ENCODE measurements at places on chromosomes 1 and 21. TPM values are rescaled to one million over a fixed set of nuclear protein-coding genes. Genes with fewer than 3 reads are reported as not detected.

DNA sequence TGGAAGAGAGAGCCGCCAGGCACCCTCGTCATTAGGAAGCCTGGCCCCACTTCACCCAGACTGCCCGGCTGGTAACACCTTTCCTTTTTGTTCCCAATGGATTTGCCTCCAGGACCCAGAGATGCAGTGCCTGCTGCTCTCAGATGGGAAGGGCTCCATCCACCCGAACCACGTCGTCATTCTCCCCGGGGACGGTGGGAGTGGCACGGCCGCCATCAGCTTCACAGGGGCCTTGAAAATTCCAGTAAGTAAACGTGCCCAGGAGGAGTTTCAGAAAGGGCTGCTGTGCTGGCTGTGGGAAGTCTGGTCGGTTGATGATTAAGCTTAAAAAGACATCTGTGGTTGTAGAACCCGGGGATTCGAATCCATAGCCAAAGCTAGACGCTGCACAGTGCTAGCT is 45.2 kb downstream of the SLC37A1 start:
- DNase-seq, result no peak
- no peaks in the 10 kb centered on the region for H3K4me1 ChIP-seq
- peaks cover 26% of the 10 kb centered on the region for H3K36me3 ChIP-seq

GRCh38 chr1:35454616-35455015 is 102.6 kb downstream of the KIAA0319L start:
- no peak overlapping the region for H3K4me3 ChIP-seq
- no peaks in the 10 kb centered on the region for H3K27me3 ChIP-seq
- no peak overlapping the region for H3K27ac ChIP-seq
- DNase-seq, result no peak
- peaks cover 14% of the 10 kb centered on the region for H3K4me1 ChIP-seq
- H3K36me3 ChIP-seq, result peaks cover 19% of the 10 kb centered on the region

DNA sequence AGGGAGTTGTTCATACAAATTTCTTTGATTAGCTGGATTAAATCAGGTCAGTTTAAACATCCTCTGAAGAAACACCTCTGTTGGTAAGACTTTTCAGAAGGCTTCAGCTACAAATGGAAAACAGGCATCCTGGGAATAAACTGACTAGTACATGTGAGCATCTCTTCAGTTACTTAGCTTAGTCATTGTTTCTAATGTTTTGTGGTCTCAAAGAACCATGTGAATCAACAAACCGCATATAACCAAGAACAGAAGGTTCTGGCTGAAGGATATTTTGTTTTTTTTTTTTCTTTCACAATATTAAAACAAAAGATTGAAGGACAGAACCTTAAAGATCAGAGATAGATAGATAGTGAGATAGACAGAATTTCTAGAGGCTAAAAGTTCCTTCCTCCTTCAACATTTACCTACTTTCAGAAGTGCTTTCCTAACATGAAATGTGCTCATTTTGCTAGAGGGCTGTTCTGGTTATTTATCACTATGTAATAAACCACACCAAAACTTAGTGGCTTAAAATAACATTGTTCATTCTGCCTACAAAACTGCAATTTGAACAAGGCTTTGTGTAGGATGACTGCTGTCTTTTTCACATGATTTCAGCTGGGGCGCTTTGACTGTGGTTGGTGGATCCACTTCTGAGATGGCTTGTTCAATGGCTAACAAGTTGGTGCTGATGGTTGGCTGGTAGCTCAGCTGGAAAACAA is 119.8 kb upstream of the PTGFR start:
- no peak overlapping the region for H3K27ac ChIP-seq
- no peak overlapping the region for H3K4me3 ChIP-seq
- no peaks in the 10 kb centered on the region for H3K36me3 ChIP-seq
- H3K27me3 ChIP-seq, result no peaks in the 10 kb centered on the region

Gene BGLAP
- total RNA-seq, result 2.8 TPM

DNA sequence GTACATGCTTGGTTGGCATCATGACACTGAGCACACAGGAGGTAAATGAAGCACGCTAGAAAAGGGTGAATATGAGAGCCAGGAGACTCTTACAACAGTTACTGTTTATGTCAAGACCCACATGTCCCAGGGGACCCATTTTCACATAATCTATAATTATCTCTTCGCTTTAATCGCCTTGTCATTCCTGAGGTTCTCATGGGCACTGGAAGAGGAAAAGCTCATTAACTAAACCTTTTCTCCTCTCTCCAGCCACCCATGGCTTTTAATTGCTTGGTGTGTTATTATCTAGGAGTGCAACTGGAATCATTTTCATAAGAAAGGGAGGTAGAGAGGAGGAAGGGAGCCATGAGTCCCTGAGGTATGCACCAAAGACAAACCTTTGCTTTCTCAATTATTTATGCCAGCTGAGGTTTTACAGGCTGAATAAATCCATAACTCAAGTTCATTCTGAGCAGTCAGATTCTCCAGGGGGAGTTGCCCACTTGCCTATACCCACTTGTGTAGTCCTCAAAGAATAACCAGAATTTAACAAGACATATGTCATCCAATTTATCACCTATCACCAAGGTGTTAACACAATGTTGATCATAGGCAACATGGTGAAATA is 77.4 kb downstream of the ACBD6 start:
- no peak overlapping the region for H3K4me3 ChIP-seq
- H3K36me3 ChIP-seq, result peaks cover 19% of the 10 kb centered on the region
- H3K27ac ChIP-seq, result no peak overlapping the region
- no peaks in the 10 kb centered on the region for H3K27me3 ChIP-seq

GRCh38 chr1:41536361-41536802 is 51.9 kb upstream of the EDN2 start:
- no peak for DNase-seq
- no peak overlapping the region for H3K27ac ChIP-seq
- H3K4me1 ChIP-seq, result peaks cover 2% of the 10 kb centered on the region
- no peak overlapping the region for H3K4me3 ChIP-seq

Gene SLC50A1
- total RNA-seq, result 37.5 TPM

DNA sequence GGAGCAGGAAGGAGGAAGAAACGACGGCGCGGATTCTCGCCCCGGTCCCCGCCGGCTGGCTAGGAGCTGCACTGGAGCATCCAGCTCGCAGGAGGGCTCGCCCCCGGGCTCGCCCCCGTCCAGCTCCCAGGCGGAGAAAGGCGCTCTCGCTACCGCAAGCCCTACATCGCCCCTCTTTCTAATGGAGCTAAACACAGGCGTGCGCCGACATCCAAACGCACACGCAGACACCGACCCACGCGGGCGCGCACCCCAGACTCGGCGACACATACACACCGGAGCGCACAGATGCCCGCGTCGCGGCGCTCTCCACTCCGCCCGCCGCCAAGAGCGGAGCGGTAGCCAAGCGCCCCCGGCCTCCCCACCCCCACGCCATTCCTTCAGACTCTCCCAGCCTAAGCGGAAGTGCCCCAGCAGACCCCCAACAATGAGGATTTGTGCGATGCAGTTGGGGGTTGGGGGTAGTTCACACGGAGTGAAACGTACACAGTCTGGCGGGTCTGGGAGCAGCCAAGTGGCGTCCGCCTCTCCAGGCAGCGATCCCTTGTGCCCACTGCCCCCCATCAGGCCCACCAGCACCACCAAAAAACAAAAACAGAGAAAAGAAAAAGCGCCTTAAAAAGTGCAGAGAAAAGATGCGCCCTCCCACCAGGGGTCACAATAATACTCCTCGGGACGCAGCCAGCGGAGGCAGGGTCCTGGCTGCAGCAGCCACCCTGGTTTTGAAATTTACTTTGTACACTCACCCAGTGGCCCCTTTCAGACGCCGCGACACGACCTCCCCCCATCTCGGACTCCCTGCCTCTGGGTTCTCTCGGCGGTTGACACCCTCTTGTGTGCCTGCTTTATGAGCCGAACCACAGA is 1.4 kb downstream of the DAB1 start:
- no peaks in the 10 kb centered on the region for H3K36me3 ChIP-seq
- H3K4me1 ChIP-seq, result peaks cover 2% of the 10 kb centered on the region

DNA sequence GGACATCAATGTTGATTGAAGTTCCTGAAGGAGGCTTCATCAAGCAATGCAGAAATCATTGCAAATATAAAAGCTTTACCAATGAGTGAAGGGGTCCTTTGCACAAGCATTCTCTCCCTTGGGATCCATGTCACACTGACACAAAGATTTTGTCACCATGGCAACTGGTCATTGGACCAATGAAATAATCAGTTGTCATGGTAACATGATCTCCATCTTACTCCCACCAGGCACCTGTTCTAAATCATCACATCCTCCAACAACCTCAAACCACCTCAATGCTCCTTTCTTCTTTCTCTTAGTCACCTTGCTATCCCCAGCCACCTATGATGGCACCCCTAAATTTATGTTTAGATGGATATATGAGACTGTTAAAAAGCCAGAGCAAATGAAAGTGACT is 13.5 kb upstream of the FOXJ3 start:
- H3K36me3 ChIP-seq, result no peaks in the 10 kb centered on the region
- no peak for DNase-seq
- no peak overlapping the region for H3K27ac ChIP-seq

Gene FHAD1
- 0.55 TPM for total RNA-seq

DNA sequence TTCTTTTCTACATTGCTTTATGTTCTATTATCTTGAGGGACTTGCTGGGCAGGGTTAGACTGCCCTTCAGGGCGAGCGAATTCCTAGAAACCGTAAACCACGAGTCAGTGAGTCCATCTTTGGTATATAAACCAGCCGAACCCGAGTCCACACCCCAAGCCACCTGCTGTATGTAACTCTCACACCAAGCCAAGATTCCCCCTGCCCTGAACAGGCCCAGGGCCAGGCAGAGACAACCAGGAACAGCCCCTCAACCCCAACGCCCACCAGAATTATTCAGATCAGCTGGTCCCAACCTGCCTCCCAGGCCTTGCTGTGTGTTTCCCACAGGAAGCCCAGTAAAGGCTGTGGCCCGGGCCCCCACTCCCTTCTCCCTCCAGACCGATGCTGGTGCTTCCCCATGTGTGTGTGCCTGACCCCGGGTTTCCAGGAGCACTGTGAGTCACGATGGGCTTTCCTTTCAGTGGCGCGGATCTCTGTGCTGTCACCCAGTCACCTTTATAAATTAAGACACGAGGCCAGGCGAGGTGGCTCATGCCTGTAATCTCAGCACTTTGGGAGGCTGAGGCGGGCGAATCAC is 17.1 kb downstream of the KIF17 start:
- H3K27ac ChIP-seq, result no peak overlapping the region
- no peak overlapping the region for H3K4me3 ChIP-seq
- no peak for DNase-seq

GRCh38 chr1:24385160-24385940 is 28.2 kb downstream of the STPG1 start:
- DNase-seq, result peak; percentile 46
- H3K36me3 ChIP-seq, result peaks cover 6% of the 10 kb centered on the region
- no peaks in the 10 kb centered on the region for H3K27me3 ChIP-seq
- peak overlapping the region; percentile 26 for H3K27ac ChIP-seq

DNA sequence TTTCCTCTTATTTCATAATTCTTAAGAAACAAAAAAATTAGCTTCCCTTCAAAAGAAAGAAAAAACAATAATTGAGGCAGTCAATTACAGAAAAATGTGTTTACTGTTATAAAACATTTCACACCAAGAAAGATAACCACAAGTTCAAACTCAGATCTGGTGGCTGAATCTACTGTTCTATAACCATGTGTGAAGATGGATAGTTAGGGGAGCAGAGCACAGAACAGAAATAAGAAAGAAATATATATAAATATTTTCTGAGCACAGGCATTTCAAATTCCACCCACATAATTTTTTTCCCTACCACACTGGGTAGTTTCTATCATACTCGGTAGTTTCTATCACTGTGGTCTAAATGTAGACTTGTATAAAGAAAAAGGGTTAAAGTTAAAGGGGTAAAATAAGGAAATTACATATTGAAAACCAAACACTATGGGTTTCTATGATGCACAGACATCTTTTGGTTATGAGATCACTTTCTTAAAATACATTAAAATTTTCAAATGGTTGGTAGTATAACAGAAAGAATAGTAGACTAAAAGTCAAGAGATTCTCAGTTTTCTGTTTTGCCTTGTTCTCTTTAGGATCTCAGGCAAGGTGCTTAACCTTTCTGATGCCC is 10.8 kb downstream of the LYST start:
- no peaks in the 10 kb centered on the region for H3K27me3 ChIP-seq
- peaks cover 47% of the 10 kb centered on the region for H3K4me1 ChIP-seq
- peak overlapping the region; percentile 39 for H3K27ac ChIP-seq
- DNase-seq, result no peak
- H3K4me3 ChIP-seq, result no peak overlapping the region

Gene TFAP2E
- total RNA-seq, result 1.0 TPM

GRCh38 chr1:244322791-244323521 is 128.8 kb downstream of the ADSS2 start:
- H3K4me1 ChIP-seq, result peaks cover 72% of the 10 kb centered on the region
- H3K4me3 ChIP-seq, result peak overlapping the region; percentile 41
- peak overlapping the region; percentile 73 for H3K27ac ChIP-seq
- DNase-seq, result peak; percentile 61

DNA sequence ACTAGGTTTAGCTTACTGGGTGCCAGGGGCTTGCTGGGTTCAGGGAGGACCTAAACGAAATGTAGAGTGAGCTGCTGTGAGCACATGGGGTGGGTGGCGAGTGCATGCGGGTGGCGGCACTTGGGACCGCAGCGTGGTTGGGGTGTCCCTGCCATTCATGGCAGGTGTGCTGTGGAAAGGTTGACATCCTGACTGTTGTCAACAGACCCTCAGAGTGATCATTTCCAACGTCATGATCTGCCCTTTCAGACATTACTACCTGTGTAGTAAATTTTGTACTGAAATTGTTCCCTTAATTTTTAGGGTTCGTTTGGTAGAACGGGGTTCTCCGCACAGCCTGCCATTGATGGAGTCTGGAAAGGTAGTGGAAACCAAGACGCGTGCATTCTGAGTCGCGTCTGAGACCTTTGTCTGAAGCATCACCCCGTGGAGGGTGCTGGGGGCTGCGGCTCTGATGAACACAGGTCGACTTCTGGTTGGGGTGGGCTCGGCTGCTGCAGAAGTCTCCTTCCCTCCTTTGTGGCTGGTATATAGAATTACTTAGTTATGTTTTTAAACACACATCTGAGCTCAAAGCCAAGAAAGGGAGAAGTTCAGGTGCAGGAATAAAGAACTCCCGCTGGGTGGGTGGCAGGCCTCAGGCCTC is 43.3 kb downstream of the S100B start:
- no peaks in the 10 kb centered on the region for H3K27me3 ChIP-seq
- peak; percentile 18 for DNase-seq
- peak overlapping the region; percentile 32 for H3K4me3 ChIP-seq
- peaks cover 79% of the 10 kb centered on the region for H3K36me3 ChIP-seq

GRCh38 chr1:197143276-197143675 is 3.2 kb downstream of the ASPM start:
- peaks cover 40% of the 10 kb centered on the region for H3K4me1 ChIP-seq
- H3K27me3 ChIP-seq, result no peaks in the 10 kb centered on the region

DNA sequence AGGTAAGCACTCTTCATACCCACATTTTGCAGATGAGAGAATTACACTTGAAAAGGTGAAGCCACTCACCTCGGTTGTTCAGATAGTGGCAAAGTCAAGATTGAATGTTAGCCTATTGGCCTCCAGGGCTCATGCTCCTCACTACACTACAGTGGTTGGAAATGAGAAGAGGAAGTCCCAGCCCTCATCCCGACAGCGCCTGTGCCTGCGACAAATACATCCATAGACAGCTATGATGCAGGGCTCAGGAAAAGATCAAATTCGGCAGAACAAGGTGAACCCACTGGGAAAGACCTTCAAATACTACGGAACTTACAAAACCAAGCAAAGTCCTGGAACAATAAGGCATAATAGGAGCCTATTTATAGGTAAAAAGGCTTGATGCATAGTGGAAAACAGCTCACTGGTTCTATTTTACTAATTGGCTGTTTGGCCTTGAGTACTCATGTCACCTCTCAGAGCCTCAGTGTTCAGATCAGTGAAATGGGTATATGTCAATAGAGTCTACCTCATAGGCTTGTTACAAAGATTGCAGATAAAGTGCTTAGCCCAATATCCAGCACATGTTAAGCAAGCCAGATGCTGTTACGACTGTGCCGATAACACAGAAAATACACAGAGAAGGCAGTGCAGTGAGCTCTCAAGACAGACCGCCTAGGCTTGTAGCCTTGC is 3.5 kb downstream of the SPOCD1 start:
- no peaks in the 10 kb centered on the region for H3K36me3 ChIP-seq
- H3K27me3 ChIP-seq, result peaks cover 6% of the 10 kb centered on the region
- no peak overlapping the region for H3K4me3 ChIP-seq
- no peak for DNase-seq
- peaks cover 10% of the 10 kb centered on the region for H3K4me1 ChIP-seq

Measured in activated CD8-positive, alpha-beta T cell treated with anti-CD3 and anti-CD28 coated beads, Interleukin-2, amount 10 ng/mL, durations not matched to agents 7 days and 5 days (primary cell).